NCI-H345 (cell line): ENCODE measurements at places on chromosomes 7 and 10.

DNA sequence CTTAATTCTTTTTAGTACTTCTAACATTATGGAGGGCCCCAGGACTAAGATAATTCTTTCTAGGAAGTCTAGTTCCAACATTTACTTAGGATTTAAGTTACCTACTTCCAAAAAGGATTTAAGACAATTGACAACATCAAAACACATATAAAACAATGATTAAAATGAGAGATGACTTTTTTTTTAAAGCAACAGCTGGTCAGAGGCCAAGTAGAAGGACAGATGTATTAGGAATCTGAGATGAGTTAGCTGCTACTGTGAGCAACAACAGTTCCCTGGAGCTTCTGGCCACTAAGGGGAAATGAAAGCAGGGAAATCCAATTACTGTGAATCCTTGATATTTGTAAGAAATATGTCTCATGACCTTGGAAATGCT is 222.3 kb downstream of the PHTF2 start:
- no peak for DNase-seq

- no peak for DNase-seq
Observed at GRCh38 chr10:93875032-93875358, 18.8 kb upstream of the SLC35G1 start.

DNA sequence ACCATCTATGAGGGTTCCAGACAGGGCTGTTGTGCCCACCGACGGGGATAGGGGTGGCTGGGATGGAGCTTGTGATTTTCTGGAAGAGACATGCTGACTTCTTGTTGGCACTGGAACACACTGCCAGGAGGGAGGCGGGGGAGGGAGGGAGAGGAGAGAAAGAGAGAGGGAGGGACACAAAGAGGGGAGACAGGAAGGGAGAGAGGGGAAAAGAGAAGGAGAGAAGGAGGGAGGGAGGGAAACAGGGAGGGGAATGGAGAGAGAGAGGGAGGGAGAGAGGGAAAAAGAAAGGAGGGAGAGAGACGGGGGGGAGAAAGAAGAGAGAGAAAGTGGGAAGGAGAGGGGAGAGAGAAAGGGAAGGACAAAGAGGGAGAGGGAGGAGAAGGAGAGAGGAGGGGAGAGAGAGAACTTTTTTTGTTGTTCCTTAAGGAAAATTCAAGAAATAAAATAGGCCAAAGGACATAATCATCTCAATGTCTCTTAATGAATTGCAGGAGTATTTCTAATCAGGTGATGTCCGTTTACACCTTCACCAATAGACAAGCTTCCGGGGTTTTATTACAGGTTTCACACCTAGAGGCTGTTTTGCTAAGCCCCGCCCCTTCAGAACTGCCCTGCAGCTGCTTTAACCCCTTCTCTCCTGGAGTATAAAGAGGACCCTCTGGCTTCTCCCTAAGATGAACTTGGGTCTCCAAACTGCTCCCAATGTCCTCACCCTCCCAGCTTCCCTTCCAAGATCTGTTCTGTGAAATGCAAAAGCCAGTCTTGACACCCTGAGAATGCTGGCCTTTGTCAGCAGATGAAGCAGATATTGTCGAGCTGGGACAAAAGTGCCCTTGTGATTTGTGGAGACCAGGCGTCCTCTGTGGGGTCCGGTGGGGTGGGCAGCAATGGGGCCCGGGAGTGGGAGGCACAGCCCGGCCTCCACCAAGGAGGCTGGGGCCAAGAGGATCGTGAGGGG is 82.0 kb upstream of the GTF2IRD1 start:
- peak; percentile 34 for DNase-seq

DNA sequence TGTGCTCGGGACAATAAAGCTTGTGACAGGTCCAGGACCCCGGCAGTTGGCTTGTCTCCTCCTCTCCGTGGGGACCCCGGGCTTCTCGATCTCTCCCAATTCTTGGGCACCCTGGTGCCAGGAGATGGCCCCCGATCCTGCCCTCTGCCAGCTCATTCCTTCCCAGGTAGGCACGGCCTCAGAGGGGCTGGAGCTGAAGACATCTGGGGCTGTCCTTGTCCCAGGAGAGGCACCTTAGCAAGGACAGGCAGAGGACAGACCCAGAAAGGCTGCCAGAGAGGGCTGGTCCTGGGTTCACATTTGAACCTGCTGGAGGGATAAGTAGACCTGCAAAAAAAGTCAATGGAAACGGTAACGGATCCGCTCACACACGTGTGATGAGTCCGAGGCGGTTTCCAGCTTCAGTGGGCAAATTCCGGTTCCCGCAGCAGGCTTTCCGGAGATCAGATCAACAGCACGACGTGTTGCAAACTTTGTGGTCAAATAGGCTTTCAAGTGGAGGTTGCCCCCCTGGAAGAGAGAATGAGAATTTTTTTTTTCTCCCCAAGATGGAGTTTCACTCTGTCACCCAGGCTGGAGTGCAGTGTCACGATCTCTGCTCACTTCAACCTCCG is 47.7 kb upstream of the GTF2IRD1 start:
- no peak for DNase-seq

DNA sequence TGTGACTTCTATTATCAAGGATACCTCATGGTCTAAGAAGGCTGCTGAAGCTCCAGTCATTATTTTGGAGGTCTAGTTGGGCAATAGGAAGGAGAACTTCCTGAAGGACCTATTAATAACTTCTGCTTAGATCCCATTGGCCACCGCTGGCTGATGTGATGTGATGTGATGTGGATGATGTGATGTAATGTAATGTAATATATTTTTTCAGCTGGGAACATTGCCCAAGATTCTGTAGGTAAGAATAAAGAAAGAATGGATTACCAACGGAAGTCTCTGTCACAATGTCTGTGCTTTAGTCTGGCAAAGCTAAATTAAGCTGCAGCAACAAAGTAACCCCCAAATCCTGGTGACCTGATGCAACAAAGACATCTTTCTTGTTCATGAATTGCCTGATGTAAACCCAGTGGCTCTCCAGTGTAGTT is 233.7 kb downstream of the PTEN start:
- DNase-seq, result no peak

DNA sequence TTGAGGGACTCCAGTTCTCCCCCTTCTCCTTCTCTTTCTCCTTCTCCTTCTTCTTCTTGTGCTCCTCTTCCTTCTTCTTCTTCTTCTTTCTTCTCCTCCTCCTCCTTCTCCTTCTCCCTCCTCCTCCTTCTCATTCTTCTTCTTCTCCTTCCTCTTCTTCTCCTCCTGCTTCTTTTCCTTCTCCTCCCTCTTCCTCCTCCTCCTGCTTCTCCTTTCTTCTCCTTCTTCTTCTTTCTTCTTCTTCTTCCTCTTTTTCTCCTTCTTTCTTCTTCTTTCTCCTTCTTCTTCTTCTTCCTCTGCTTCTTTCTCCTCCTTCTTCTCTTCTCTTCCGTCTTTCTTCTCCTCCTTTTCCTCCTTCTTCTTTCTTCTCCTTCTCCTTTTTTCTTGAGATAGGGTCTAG is 25.6 kb upstream of the LIMK1 start:
- DNase-seq, result no peak

GRCh38 chr10:23441251-23441650 is 2.4 kb downstream of the OTUD1 start:
- DNase-seq, result no peak

GRCh38 chr10:1461016-1461415 is 276.3 kb downstream of the ADARB2 start:
- DNase-seq, result no peak

GRCh38 chr7:11327633-11328032 is 354.0 kb downstream of the PHF14 start:
- DNase-seq, result no peak

DNA sequence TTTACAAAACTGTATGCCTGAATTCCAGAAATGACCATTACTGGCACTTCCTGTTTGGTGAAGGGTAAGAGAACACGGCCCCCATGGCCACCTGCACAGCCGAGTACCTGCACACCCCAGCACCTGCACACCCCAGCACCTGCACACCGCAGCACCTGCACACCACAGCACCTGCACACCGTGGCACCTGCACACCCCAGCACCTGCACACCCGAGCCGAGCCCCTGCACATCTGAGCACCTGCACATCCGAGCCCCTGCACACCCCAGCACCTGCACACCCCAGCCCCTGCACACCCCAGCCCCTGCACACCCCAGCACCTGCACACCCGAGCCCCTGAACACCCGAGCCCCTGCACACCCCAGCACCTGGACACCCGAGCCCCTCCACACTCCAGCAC is 243.5 kb downstream of the DNAJB6 start:
- no peak for DNase-seq

DNA sequence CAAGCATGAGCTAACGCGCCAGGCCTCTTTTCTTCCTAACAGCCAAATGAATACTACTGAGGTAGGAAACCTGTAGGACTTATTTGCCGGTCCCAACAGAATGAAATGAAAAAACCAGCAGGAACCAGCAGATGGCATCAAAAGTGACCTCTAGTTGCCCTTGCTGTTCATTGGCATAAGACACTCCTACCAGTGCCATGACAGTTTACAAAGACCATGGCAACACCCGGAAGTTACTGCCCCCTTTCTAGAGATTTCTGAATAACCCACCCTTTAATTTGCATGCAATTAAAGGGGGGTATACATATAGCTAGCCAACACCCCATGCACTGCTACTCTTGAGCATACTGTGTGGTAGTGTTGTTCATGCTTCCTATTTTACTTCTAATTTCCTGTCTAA is 65.2 kb downstream of the ATE1 start:
- DNase-seq, result no peak

DNA sequence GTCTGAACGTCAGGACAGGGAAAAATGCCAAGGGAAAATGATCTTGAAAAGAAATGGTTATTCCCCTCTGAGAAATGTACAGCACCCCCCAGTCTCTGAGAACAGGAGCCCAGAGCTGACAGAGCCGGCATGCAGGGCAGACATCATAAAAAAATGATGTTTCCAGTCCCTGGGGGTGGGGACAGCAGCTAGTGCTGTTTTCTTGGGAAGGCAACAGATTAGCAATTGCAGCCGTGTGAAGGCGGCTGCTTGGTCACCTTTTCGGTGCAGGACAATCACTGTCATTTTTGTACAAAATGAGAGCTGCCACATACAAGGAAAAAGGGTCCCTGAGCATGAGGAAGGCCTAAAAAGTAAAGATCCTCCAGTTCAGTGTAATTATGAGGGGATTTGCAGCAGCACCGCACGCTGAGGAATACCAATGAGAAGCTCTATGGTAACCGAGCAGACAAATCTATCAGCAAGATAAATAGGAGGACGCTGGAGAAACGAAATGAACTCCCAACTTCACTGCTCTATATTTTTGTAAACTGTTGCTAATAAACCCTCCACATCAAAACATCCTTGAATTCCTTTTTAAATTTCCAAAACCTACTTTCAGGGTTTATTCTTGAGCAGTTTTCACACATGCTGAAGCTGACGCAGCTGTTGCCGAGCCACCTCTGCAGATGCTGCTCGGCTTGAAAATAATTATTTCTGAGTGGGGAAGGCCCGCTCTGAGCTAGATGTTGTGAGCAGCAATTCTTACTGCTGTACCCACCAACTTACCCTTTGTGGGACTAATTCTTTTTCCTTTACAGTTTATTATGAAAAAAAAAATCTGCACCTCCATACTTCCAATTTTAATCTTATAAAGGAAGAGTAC is 98.2 kb upstream of the NEBL start:
- DNase-seq, result no peak

- DNase-seq, result peak; percentile 92
Observed at GRCh38 chr7:127585044-127585953, at the start of gene GCC1. Gene GCC1 (minus strand): TSS chr7:127585596. CDS start chr7:127585182, 414 bp downstream.

- DNase-seq, result no peak
Observed at GRCh38 chr10:85262992-85263391, 934.6 kb downstream of the CCSER2 start.

DNA sequence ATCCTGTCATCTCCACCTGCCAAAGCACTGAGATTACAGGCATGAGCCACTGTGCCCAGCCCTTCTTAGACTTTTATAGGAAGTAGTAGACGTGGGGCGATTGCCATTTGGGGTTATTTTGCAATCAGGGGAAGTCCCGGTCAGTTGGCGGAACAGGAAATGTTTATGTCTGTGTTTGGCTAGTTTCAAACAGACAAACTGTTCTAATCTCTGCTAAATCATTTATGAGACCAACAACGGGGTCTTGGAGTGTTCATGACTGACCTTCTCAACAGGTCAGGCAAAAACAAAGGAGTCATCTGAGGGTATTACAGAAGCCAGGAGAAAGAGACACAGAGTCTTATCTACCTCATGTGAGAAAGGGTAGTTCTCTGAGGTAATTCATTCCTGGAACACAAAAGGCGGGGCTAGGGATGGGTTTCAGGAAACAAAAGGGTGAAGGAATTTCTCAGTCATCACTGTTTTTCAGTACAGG is 6.6 kb upstream of the TPK1 start:
- DNase-seq, result no peak

DNA sequence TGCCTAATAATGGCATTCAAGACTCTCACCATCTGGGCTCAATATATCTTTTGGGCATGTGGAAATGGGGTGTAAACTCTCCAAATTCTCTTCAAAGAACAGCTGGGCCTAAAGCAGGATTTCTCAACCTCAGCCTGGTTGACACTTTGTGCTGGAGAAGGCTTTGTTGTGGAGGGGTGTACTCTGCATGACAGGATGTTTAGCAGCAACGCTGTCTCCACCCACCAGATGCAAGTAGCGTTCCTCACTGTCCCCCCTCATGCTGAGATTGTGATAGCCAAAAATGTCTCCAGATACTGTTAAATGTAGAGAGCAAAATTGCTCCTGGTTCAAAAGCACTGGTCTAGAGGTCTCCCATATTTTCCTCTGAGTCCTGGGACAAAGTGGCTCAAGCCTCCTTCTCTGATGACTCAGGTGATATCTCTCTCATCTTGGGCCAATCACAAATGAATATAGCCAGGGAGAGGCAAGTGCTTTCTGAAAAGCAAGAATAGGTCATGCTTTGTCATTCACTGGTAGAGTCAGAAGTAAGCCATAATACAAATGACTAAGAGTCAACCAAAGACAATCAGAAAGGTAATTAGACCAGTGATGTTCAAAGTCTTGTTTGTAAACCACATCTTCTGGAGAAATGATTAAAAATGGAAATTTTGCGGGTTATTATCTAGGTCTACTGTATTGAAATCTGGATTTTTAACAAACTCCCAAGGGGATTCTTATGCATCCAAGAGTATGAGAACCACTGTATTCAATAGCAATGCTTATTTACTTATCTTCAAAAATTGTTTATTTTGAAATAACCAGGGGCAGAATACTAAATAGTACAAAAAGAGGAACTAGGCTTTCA is 330.8 kb downstream of the PTEN start:
- DNase-seq, result no peak

GRCh38 chr10:48599830-48600134 is 5.1 kb downstream of the ARHGAP22 start:
- peak; percentile 73 for DNase-seq

DNA sequence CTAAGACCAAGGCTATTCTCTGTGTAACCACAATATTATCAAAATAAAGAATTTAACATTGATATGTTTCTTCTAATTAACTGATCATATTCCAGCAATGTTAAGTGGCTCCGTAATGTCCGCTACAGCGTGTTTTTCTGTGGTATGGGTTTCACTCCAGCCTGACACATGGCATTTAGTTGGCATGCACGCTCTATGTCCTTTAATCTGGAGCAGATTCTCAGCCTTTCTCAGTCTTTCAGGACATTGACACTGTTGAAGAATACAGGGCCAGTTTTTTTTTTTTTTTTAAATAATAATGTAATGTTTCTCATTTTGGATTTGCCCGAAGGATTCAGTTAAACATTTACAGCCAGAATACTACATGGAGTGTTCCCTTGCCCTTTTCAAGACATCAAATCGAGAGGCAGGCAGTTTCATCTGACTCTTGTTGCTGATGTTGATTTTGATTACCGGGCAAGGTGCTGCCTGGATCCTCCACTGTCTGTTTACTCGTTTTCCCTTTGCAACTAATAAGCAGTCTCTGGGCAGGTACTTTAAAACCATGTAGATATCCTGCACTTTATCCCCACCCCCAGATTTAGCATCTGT is 97.5 kb upstream of the GJD4 start:
- no peak for DNase-seq
